ENCODE measurements at places on chromosomes 1 and 21.
A peak's percentile ranks its signal among the peaks of the same experiment; 100 is the strongest.

DNA sequence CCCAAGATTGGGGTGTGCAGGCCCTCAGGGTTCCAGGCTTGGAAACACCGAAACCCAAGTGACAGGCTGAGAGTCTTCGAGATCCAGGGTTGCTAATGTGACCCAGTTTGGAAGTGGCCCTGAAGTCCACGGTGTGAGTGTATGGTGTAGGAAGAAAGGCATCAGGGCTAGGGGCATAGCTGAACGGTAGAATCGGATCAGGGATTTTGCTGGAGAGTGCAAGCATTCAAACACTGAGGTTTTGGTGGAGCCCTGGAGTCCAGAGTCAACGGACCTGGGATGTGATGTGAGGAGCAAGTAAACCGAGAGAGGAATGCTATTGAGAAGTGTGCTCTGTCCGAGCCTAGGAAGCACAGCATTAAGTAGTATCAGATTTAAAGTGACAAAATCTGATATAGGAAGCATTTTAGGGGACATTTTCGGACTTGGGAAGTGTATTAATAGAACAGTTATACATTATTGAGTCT lies 958 bp downstream of the NFYC start:
- DNase-seq, result no peak

DNA sequence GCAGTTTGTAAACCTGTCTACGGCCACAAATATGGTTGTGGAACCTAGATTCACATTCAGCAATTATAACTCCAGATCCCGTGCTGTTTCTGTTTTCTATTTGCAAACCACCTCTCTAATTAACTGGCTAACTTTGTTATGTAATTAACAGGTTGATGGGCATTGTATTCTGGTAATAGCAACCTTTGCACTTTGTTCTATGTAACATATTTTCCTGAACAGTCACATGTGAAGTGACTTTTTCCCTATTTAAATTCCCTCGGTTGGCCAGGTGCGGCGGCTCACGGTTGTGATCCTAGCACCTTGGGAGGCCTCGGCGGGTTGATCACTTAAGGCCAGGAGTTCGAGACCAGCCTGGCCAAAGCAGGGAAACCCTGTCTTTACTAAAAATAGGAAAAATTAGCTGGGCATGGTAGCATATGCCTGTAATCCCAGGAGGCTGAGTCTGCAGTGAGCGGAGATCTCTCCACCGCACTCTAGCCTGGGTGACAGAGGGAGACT lies 1.4 kb downstream of the ACADM start:
- no peak for DNase-seq

- no peak for DNase-seq
Observed at GRCh38 chr1:54329312-54330003, 76.7 kb downstream of the SSBP3 start.

DNA sequence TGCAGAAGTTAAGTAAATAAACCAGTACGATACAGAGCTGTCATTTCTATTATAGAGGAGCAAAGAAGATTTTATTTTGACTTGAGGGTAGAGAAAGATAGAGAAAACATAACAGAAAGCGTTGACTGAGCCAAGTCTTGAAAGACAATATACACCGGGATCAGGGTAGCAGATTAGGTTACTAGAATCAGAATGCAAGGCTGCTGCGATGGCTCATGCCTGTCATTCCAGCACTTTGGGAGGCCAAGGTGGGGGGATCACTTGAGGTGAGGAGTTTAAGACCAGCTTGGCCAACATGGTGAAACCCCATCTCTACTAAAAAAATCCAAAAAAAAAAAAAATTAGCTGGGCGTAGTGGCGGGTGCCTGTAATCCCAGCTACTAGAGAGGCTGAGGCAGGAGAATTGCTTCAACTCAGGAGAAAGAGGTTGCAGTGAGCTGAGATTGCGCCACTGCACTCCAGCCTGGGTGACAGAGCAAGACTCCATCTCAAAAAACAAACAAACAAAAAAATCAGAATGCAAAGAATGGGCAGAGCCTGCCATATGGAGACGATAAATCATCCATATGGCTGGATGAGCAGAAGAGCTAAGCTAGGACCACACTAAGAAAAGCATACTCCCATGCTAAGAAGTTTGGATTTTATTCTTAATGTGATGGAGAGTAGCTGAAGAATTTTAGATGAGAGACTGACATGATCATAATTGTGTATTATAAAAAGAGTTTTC lies 9.9 kb upstream of the ABCD3 start:
- no peak for DNase-seq

GRCh38 chr1:59521456-59521855 lies 224.6 kb downstream of the FGGY start:
- no peak for DNase-seq

DNA sequence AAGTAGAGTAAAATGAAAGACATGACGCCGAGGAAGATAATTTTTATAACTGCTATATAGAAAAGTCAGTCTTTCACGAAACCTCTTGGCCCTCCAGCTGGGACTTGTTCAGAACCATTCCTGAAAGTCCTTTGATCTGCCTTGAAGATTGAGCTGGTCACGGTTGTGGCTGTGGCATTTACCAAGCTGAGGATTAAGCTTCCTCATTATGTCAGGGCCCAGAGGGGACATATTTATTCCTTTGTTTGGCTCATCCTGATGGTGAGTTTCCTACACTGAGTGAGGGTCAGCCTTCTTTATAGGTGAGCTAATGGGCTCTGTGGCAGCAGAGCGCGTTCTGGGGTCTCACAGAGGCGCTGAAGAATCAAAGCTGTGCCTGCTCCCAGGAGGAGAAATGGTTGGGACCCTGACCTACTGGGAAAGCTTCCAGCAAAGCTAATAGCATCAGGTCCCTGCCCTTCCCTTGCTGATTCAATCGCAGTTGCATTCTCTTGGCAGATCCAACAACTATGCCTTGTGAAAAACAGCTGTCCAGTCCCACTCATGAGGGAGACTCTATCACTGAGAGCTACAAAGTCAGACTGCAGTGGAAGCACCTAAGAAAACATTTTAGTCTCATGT lies 43.2 kb upstream of the PBX1 start:
- DNase-seq, result peak; percentile 37

GRCh38 chr1:154411525-154411924 lies 6.4 kb downstream of the IL6R start:
- DNase-seq, result no peak

- DNase-seq, result no peak
Observed at GRCh38 chr21:24336491-24336890, 1270.8 kb downstream of the MRPL39 start.
